Epithelial cell of proximal tubule (primary cell): ENCODE measurements at places on chromosomes 16 and 17. TPM values are rescaled to one million over a fixed set of nuclear protein-coding genes. Genes with fewer than 3 reads are reported as not detected.

DNA sequence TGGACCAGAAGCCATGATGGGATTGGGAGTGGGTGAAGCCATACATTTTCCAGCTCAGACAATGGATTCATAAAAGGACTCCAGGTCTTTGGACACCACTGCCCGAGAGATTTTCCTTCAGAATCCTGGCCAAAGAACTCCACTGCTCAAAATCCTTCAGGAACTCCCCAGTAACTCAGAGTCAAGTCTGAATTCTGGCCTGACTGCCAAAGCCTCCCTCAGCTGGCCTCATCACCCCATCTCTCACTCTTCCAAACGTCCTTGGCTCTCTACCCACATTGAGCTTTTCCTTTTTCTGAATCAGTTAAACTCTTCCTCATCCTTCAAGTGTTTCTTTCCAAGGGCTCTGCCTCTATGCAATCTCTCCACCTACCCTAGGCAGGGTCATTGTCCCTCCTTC, 1.2 kb upstream of the SEPTIN1 start:
- DNase-seq, result no peak

DNA sequence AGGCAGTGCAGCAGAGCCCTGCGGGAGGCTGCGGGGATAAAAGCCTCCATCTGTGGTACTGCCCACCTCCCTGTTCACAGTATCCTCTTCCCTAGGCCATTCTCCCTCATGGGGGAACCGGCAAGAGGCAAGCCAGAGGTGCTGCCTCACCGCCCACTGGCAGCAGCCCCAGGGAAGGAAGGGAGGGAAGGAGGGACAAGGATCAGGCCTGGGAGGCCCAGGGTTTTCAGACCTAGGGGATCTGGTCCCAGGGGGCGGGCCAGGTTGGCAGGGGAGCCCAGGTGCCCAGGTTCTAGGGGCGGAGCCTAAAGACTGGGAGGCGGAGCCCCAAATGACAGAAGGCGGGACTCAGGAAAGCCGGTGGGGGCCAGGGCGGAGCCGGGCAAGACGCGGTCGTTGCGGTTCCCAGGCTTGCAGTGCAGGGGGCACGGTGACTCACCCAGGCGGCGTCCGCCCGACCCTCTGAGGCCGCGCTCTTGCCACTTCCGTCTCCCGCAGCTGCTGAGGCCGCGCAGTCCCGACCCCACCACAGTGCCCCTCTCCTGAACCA, 3.0 kb upstream of the MTMR4 start:
- no peak for DNase-seq

GRCh38 chr16:27798241-27798640, 248.3 kb downstream of the KATNIP start:
- DNase-seq, result no peak

GRCh38 chr17:72378414-72379390, 257.9 kb downstream of the SOX9 start:
- no peak for DNase-seq

GRCh38 chr16:73738266-73738665, 558.3 kb upstream of the PSMD7 start:
- no peak for DNase-seq

The SEC14L5 gene
- total RNA-seq, result under 0.01 TPM in 1 of 2 replicates, not detected in the other
